ENCODE measurements at places on chromosomes 12 and 14.

- no peak for DNase-seq
Measured at GRCh38 chr14:21382886-21383847, 652 bp downstream of the SUPT16H start.

DNA sequence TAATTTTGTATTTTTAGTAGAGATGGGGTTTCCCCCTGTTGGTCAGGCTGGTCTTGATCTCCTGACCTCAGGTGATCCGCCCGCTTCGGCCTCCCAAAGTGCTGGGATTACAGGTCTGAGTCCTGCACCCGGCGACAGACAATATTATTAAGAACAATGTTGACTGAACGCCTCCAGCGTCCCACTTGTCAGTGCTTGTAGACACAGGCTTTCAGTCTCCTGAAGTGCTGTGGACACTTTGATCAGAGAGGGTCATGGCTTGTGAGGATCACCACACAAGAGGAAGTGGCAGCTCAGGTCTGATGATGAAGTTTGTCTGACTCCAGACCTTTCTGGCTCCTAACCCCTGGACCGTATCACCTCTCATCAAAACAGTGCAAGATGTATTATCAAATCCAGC, 114.6 kb downstream of the CHST11 start:
- DNase-seq = no peak

- no peak for DNase-seq
Measured at GRCh38 chr12:50331745-50332144, 48.4 kb upstream of the LIMA1 start.

DNA sequence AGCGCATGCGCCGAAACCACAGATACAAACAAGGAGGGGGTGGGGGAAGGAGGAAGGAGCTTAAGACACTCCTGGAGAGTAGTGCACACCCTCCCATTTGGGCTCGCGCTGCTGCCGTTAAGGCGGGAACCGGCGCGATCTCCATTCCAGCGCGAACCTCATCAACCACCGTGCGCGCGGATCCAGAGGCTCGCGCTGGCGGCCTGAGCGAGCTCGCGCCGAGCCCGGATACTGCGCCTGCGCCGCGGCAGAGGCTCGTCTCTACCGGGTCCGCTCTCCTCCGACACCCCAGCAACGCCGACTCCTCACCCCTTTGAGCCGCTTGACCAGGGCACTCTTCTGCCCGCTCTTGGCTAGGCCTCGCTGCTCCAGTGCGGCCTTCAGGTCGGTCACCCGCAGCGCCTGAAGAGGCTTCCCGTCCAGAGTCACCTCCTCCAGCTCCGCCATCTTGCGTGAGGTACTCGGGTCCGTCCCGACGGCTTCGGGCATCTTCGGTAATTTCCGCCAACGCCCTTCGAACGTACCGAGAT, at the start of gene ACIN1:
Gene ACIN1 (minus strand): TSS at position 471 of the 530 bp plus-strand sequence. CDS start 24 bp downstream, at position 447.
- DNase-seq = peak; percentile 99

DNA sequence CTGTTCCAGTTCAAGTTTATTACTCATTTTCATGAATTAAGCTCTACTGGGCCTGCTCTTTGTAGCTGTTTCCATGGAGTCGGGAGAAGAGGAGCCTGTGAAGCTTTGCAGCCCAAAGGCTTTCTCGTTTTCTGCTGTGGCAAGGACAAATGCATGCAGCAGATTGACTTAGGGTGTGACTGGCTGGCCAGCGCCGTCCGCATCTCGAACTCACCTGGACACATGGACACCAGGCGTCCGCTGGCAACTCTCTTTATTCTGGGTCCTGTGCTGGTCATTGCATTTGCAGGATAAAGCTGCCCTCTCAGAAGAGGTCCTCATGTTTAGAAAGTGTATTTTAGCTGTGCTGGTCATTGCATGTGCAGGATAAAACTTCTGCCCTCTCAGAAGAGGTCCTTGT, 350.4 kb downstream of the TMEM121 start:
- DNase-seq = peak; percentile 82

DNA sequence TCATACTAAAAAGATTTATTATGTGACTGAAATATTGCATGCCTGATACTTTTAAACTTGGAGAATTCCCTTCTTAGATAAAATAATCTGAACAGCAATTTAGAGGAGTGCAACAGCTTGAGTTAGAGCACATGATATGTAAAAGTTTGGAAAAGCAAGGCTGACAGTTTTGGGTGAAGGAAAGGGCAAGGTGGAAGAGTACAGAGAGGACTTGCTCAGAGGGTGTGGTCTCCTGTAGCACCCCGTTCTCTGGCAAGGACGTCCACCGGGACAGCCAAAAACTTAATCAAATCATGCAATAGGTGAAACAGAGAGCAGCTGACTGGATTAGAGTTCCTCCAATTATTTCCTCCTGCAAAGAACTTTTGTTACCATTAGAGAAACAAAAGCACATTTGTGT, 65.2 kb upstream of the PDZRN4 start:
- no peak for DNase-seq

DNA sequence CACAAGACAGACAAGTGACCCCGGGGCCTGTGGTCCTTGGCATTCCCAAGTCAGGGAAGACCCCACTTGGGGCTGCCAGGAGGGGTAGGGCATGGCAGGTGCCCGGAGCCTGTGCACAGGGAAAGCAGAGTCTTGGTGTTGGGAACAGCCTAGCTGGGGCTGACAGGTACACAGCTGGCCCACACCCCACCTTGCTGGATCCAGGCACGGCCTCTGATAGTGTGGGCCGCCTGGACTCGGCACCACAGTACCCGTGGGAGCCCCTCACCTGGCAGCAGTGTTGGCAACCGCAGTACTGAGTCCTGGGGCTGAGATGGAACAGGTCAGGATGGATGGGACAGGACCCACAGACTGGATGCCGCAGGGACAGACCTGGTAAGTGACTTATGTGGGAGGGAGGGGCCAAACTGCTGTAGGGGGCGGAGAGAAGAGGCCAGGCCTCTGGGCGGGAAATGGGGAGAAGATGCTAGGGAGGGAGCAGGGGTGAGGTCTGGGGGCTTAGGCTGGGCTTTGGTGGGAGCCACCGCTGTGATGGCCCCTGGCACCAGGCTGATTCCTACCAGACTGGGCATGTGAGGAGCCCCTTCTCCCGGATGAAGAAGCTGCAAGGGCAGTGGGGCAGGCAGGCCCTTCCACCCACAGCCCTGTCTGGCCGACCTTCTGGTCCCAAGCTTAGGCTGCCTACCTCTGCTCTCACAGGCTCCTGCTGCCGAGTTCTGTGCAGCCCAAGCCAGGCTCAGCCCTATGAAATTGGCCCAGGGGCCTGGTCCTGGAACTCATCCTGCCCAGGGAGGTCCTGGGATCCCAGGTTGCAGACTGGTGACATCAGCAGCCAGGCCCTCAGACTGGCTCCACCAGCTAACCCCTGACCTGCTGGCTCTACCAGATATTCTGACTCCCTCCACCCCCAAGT, at the start of gene TGM1:
Gene TGM1 (minus strand): TSS at position 357 of the 913 bp plus-strand sequence. CDS start 825 bp downstream, outside the sequence.
- no peak for DNase-seq

DNA sequence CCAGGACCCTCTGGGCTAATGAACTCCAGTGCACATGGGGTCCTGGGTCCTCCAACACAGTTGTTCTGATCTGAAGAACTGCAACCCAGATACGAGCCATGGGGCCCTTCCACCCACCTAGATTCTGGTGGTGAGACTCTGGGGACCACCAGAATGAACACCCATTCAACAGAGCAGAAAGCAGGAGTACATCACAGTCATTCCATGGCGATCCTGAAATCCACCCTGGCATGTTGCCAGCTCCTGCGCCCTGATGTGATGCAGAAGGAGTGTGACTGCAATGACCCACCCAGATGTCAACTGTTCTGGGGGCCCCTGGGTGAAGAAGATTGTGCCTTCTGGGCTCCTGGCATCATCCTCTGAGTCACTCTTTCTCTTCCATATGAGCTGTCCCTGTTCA, 211.6 kb downstream of the KIF26A start:
- DNase-seq = peak; percentile 76

DNA sequence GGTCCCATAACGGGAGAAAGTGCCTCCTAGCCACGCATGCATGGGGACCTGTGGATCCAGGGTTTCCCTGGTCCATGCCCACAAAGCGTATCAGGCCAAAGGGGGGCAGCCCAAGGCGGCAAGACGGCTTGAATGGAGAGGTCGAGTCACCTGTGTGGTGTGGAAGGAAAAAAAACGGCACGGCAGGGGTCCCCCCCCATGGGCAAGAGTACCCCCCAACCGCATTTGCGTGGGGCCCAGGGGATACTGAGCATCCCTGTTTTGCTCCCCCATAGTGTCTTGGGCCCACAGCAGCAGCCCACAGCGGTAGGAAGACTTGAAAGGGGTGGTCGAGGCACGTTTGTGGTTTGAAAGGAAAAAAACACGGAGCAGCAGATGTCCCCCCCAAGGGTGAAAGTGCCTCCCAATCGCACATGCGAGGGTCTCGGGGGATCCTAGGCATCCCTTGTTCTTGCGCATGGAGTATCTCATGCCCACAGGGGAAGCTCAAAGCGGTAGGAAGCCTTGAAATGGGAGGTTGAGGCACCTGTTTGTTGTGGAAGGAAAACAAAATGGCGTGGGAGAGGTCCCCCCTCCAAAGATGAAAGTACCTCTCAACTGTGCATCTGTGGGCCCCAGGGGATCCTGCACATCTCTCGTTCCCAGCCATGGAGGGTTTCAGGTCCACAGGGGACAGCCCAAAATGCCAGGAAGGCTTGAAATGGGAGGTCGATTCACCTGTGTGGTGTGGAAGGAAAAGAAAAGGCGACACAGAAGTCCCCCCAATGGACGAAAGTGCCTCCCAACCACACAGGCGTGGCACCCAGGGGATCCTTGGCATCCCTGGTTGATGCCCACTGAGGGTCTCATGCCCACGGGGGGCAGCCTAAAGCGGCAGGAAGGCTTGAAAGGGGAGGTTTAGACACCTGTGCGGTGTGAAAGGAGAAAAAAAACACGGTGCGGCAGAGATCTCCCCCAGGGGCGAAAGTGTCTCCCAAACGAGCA, 577.5 kb downstream of the ALG10 start:
- DNase-seq = peak; percentile 75

DNA sequence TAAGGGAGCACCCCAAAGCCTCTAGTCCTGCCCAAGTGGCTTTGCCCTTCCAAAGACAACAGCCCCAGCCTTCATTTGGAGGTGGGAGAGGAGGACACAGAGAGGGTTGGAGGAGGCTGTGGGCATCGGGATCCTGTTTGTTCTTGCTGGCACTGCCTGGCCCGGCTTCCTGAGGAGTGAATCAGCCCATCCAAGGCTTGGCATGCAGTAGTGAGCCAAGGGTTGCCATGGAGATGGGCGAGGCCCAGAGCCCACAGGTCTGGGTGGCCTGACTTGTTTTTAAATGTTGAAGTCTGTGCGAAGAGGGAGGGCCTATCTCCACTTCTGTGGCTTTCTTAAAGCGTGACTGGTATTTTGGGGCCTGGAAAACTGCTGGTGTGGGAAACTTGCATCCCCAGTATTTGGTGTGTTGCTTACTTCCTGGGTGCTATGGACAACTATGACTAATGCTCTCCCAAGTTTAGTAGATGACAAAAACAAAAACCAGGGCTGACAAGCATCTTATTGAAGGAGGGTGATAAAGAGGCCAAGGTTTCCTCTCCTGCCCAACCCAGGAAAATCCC, 15.8 kb downstream of the CD9 start:
- no peak for DNase-seq

- DNase-seq = no peak
Measured at GRCh38 chr14:38233218-38233617, 22.7 kb downstream of the CLEC14A start.

DNA sequence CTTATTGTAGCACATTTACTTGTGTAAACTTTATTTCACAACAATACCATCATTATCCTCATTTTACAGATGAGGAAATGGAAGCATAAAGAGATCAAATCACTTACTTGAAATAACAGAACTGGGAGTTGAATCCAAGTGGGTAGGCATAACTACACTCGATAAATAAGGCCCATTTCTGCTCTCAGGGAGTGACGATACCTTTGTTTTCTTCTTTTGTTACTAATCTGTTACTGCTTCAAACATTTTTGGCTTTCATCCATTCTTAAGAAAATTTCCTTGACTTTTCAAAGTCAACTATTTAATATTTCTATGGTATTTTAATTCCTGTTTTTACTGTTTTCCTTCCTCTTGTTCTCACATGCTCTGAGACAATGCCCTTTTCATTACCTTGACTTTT, 201.6 kb downstream of the ATP23 start:
- no peak for DNase-seq

Data from mesenteric fat pad (tissue), 1 donor.